CD4-positive, alpha-beta T cell treated with Interleukin-4 for 1 hour (primary cell): ENCODE measurements at places on chromosomes 12 and 14.
A peak's percentile ranks its signal among the peaks of the same experiment; 100 is the strongest.

GRCh38 chr12:65278576-65279368 lies at the start of gene MSRB3:
Gene MSRB3 (plus strand): TSS chr12:65278683. CDS start chr12:65308580, 29,897 bp downstream.
- no peak for DNase-seq

- no peak for DNase-seq
These were observed 13.2 kb downstream of the RPS6KA5 start for GRCh38 chr14:91047174-91047753.

GRCh38 chr14:75803765-75804164 lies 142.7 kb downstream of the TTLL5 start:
- no peak for DNase-seq

GRCh38 chr14:66426451-66426850 lies 59.7 kb upstream of the CCDC196 start:
- DNase-seq, result no peak

GRCh38 chr14:30210630-30211029 lies 283.0 kb upstream of the PRKD1 start:
- DNase-seq, result no peak

- no peak for DNase-seq
These were observed 197.7 kb upstream of the DDHD1 start for GRCh38 chr14:53350866-53351265.

DNA sequence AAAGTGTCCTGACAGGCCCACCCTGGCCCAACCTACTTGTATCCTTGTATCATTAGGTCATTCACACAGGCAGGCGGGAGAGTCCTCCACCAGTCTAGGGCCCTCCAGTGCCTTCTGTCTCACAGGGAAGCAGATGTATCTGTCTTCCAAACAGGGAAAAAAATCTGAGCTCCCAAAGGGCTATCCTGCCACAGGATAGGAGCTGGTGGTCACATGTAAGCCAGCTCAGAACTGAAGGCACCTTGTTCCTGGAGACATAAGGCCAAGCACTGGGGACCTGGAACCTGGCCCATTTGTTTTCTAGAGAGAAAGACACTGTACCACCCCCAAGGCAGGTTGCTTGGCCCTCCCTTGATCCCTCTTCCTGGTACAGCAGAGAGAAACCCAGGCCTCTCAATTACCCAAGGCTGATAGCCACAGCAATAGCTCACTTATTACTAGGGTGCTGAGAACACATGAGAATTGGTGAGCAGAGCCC lies 19.4 kb upstream of the PLEKHH1 start:
- no peak for DNase-seq

- DNase-seq, result no peak
These were observed 231.2 kb downstream of the PDZRN4 start for GRCh38 chr12:41419131-41419893.

DNA sequence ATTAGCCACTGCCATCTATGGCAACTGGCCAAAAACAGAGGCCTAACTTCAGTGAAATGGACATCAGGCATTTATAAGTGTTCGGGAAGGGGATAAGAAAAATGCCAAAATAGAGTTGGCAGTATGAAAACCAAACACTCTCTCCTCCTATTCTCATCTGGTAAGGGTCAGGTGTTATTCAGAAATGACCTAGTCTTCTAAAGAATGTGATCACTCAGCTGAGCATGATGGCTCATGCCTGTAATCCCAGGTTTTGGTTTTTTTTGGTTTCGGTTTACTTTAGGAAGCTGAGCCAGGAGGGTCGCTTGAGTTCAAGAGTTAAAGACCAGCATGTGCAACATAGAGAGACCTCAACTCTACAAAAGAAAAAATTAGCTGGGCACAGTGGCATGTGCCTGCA lies 170.3 kb downstream of the GRIN2B start:
- no peak for DNase-seq

DNA sequence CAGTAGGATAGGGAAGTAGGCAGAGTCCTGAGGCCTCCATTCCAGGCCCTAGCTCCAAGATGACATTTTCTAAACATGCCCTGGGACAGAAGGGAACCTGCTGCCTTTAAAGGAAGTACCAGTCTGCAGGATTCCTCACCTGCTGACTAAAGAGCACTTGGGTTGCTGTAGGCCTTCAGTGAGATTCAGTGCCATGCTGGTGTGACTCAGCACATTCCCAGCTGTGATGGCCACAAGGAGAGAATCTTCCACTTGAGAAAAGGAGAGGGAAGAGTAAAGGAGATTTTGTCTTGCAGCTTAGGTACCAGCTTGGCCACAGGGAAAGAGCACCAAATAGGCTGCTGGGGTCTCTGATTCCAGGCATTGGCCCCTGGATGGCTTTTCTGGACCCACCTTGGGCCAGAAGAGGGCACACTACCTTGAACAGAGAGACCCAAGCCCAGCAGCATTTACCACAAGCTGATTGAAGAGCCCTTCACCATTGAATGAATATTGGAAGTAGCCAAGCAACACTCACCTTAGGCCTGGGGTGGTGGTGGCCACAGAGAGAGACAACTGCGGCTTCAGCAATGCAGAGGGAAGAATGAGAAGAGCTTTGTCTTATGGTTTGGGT lies 498.3 kb downstream of the KCNH5 start:
- DNase-seq, result no peak

DNA sequence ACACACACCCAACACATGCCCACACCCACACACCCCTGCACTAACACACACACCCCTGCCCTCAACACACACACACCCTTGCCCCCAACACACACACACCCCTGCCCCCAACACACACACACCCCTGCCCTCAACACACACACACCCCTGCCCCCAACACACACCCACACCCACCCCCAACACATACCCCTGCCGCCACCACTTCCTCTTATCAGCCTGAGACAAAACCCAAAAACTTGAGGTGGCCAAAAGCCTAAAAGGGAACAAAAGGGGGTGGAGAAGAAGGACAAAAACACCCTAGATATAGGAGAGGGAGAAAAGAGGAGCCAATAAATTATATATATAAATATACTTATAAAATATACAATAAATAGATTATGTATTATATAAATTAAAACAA lies 9.1 kb upstream of the DEGS2 start:
- DNase-seq, result no peak

DNA sequence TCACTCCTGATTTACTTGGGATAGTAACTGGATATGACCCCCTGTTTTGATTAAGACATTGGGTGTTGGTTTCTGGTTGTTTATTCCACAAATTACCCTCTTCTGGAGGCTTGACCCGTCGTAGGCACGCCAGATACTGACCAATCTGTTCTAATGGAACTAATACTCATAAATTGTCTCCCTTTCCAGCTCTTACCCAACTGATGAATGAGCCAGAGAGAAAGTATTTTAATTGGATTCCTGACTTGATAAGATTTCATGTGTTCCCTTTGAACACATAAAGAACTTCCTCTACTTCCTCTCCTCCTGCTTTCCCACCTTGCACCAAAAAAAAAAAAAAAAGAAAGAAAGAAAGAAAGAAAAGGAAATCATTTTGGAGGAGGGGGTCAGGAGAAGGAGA lies 340.9 kb downstream of the PCNX1 start:
- DNase-seq, result no peak

DNA sequence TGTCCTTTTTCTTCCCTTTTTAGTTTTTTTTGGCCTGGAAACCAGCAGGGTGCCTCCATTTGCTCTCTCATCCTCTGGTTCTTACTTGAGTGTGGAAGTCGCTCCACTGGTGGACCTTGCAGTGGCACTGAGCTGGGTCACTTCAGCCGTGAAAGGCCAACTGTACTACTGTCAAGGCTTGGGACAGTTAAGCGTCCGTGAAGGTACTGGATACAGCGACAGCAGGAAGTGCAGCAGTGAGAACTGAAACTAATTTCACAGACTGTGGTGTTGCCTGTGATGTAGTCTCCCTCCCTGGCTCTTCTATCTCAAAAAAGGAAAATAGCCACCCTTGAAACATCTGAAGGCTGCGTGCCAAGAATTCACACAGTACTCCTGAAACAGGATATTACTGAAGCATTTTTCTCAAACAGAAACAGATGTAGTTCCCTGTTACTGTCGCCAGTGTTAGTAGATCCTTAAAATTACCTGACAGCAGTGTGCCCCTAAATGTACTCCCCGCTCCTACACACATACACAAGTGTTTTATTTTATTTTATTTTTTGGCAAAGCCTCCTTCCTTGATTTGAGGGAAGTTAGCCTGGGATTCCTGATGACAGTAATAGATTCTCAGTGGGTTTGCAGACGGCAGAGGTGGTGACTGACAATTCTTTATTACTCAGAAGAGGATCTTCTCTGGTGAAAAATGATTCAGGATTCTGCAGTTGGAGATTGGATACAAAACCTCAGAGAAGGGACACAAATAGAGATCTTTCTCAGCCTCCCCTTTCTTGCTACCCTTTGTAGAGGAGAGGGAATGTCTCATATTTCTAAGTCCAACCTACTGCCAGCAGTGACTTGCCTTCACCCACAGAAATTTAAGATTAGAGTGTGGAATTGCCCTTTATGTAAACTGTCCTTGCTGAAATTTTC lies 4.4 kb downstream of the SUSD6 start:
- peak; percentile 65 for DNase-seq

DNA sequence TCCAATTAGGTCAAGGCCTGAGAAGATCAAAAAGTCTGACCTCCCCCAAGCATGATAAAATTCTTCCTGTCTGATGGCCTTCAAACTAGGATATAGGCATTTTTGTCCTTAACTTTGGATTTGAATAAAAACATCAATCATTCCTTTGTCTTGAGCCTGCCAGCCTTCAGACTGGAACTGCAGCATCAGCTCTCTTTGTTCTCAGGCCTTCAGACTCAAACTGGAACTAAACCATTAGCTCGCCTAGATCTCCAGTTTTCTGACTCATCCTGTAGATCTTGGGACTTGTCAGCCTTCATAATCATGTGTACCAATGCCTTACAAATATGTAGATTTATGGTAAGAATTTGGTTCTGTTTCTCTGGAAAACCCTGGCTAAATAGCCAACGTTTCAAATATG lies 721.7 kb downstream of the GALC start:
- DNase-seq, result no peak

DNA sequence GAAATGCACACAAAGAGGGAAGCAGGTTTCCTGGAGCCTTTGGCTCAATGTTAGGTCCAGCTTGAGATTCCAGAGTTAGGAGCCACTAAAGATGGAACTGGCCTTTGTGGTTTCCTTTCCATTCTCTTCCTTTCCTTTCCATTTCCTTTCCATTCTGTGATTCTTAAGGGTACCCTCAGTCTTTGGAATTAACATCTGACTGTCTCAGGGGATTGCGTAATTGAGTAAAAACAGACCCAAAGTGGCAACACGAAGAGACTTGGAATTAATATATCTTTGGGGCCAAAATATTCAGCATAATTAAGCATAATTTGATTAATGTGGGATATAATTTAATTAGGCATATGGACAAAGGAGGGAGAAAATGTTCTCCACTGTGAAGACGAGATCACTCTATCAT lies 205.6 kb downstream of the CRADD start:
- no peak for DNase-seq

- DNase-seq, result no peak
These were observed 212.5 kb downstream of the CHST11 start for GRCh38 chr12:104669089-104669721.

GRCh38 chr12:122965321-122965751 lies 927 bp downstream of the ABCB9 start:
- no peak for DNase-seq

GRCh38 chr14:67239582-67239981 lies 1.7 kb upstream of the PALS1 start:
- no peak for DNase-seq

DNA sequence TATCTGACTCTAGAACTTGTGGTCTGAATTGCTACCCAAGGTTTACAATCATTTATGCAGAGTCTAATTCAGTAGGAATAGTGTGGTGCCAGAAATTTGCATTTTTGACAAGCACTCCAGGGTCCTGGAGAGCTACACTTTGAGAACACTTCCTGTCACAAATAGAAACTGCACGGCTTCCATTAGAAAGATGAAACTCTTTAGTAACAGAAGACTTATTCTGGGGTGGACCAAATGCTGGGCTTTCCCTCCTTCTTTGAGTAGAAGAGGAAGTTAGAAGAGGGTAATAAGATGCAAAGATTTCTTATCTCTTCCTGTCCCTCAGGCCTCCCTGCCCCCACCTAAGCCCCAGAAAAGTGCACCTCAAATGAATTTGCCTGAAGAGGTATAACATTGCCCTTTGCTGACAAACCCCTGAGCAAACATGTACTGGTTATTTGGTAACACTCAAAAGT lies 28.4 kb downstream of the DGLUCY start:
- peak; percentile 30 for DNase-seq

DNA sequence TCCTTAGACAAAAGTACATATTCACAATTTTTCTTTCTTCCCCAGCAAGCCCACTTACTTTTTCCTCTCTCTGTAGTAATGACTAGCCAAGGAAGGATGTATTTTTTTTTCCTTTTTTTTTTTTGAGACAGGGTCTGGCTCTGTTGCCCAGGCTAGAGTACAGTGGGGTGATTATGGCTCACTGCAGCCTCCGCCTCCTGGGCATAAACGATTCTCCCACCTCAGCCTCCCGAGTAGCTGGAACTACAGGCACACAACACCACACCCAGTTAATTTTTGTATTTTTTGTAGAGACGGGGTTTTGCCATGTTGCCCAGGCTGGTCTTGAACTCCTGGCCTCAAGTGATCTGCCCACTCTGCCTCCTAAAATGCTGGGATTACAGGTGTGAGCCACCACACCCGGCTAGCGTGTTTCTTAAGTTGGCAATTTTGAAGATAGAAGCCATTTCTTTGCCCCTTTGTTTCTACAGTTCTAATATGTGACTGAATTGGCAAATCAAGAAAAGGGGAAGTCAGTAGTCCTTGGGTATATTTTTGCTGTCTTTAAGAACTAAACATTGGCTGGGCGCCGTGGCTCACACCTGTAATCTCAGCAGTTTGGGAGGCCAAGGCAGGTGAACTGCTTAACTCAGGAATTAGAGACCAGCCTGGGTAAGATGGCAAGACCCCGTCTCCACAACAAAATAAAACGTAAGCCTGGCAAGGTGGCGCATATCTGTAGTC lies 3.2 kb upstream of the NACA start:
- no peak for DNase-seq

DNA sequence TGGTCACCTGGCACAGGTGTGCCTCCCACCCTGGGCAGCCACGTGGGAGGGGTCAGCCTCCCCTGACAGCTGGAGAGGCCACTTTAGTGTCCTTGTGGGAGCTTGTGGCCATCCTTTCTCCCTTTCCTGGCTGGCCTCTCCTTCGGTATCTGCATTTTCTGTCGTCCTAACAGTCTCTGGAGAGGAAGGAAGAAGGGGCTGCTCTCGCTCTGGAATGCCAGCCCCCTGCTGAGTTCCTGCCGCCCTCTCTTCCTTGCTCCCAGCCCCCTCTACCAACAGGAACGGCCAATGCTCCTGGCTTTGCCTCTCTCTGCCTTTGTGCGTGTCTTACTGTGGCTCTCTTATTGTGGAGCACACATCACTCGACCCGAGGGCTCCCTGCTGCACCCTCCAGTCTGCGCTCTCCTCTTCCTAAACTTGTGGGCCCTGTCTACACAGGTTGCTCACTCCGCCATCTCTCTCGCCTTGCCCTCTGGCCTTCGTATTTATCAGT lies 70.8 kb downstream of the FBXL14 start:
- no peak for DNase-seq

- DNase-seq, result peak; percentile 37
These were observed 19.8 kb downstream of the HVCN1 start for GRCh38 chr12:110669193-110669502.

- no peak for DNase-seq
These were observed 12.8 kb downstream of the ZFYVE1 start for GRCh38 chr14:73014105-73014504.
